Chondrocyte (in vitro differentiated cells): ENCODE measurements at places on chromosomes 12 and 14. TPM values are rescaled to one million over a fixed set of nuclear protein-coding genes. Genes with fewer than 3 reads are reported as not detected.

The PRDM4 gene
- 19.6 to 23.1 TPM (median 22.5 TPM) in 3 replicates for total RNA-seq

The DCAF11 gene
- total RNA-seq = 30.7 to 41.5 TPM (median 32.9 TPM) in 3 replicates

The SRRM4 gene
- total RNA-seq = not detected in 3 replicates

The MAP1LC3B2 gene
- total RNA-seq = 3.3 to 4.1 TPM (median 3.3 TPM) in 3 replicates

The TAMALIN gene
- 11.1 to 15.7 TPM (median 13.7 TPM) in 3 replicates for total RNA-seq

The ESR2 gene
- total RNA-seq = 0.41 TPM in 1 of 3 replicates, not detected in the others

The MORN3 gene
- total RNA-seq = 0.10 to 0.44 TPM (median 0.15 TPM) in 3 replicates

The AHNAK2 gene
- total RNA-seq = 271 to 361 TPM (median 274 TPM) in 3 replicates

The CINP gene
- 24.1 to 34.3 TPM (median 26.8 TPM) in 3 replicates for total RNA-seq

The KLHL33 gene
- total RNA-seq = not detected in 3 replicates

The CACNB3 gene
- 57.5 to 72.6 TPM (median 69.5 TPM) in 3 replicates for total RNA-seq

The CAPS2 gene
- 2.1 to 7.6 TPM (median 2.4 TPM) in 3 replicates for total RNA-seq

The SIX4 gene
- 26.0 to 44.9 TPM (median 26.2 TPM) in 3 replicates for total RNA-seq

The FGD4 gene
- 1.5 to 8.7 TPM (median 7.6 TPM) in 3 replicates for total RNA-seq

The ATP6V1D gene
- 72.6 to 77.8 TPM (median 74.9 TPM) in 3 replicates for total RNA-seq

The STRAP gene
- total RNA-seq = 153 to 172 TPM (median 154 TPM) in 3 replicates
